ENCODE measurements at places on chromosomes 2 and 18.

DNA sequence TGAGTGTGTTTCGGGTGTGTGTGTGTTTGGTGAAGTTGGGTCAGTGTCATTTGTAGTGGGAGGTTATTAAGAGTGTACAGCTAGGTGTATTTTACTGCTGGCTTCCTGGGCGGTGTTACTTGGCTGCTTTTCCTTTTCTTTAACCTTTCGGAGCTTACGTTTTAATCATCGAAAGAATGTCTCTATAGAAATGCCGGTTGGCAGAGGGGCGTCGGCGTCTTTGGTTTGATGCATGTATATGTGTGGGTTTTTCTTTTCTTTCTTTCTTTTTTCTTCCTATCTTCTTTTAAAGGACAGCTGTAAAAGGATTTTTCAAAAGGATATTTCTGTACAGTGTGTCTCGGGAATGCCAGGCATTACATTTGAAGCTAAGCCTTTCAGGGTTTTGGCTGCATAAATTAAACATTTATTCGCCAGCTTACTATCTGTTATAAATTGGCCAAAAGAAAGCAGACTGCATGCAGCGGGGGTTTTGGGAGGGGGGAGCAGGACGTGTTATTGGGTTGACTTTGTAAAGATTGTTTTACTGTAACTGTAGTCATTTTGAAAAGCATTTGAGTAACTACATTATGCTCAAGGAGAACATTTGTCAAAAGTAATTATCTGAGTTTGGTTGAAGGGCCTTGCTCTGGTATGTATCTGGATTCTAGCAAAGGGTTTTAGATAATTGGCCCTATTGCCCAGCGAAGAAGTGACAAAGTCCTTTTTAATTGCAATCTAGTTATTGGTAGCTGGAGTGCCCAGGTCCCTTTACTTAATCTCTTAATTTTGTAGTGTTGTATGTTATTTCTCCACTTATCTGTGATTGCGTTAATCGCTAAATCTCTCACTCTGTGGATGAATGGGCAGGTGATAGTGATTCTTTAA is 1.6 kb downstream of the ASXL3 start:
- peak; percentile 6 for DNase-seq

DNA sequence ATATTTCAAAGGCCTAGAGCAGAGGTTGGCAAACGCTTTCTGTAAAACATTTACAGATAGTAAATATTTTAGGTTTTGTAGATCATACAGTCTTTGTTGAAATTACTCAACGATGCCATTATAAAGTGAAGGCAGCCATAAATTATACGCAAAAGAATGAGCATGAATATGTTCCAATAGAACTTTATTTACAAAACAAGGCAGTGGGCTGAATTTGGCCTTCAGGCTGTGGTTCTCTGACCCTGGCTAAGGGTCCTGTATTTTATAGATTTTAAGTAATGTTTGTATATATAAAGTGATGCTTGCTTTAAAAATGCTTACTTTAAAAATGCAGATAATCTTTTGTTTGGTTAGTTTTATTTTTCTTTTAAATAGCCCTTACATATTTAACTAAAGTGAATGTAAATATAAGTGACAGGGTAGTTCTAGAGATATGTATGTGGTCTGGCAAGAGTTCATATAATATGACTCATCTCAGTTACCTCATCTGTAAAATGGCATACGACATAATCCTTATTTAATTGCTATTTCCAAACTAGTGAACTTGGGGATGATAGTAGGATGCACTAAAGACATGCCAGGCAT is 51.7 kb upstream of the ATP5MC3 start:
- no peak for DNase-seq

GRCh38 chr2:198337368-198337767 is 533.0 kb downstream of the PLCL1 start:
- no peak for DNase-seq

DNA sequence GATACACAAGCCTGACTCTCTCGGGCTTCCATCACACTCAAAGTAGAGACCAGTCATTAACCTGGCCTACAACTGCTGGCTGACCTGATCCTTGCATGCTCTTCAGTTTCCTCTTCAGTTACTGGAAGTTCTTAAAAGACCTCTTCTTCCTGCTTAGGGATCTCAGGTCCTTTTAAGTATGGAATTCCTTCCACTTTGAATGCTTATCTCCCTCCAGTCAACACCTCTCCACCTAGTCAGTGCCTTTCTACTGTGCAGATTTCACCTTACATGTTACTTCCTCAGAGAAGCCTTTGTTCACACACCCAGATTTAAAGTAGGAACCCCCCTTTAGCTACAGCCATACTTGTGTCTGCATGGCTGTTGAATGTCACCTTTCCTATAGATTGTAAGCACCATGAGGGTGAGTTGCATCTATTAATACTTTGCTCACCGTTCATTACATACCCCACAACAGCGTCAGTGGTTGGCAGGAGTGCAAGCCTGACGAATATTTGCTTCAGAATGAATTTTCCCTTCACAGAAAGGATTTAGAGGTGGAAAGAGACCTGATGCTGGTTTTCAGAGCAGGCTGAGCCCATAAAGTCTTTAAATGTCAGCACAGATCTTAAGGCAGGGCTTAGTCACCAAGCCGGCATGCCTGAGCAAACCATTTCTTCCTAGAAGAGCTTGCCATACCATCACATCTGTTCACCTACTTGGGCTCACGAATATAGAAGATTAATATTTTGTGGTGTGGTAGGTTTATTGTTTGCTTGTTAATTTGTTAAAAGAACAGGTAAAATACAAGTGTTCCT is 90.1 kb downstream of the ACVR1 start:
- DNase-seq: no peak

GRCh38 chr2:177260379-177260778 is 4.1 kb downstream of the NFE2L2 start:
- no peak for DNase-seq

DNA sequence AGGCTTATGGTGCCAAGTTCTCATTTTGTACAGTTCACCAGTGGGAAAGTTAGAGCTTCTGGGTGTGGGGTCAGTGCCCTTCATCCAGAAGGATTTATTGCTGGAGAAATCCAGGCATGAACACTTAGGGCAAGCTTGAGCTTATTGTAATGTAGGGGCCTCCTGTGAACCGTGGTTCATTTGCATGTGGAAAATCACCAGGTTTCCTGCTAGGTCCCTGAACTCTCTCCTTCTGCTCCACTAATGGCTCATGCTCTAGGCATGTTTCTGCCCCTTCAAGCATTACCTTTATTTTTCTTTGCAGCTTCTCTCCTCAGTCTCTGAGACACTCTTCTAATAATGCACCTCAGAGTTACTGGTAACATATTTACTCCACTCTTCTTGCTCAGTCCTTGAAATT is 79.3 kb upstream of the FAM98A start:
- DNase-seq: no peak

DNA sequence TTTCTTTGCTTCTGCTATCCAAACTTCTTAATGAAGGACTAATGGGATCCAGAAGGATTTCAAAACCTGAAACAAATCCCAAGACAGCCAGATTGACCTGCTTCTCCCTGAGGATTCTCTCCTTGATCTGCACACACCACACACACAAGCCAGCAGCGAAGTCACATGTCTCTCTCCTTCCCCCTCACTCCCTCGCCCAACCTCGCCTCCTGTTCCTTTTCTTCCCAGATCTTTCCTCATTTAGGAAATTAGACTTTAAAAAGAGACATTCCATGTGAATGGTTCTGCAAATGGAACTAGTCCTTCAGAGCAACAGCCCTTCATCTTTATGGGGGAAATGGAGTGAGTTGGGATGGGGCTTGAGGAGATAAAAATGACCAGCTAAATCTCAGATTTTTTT is 639.1 kb upstream of the SETBP1 start:
- no peak for DNase-seq

- DNase-seq: no peak
Measured at GRCh38 chr18:48982266-48982665, 31.5 kb upstream of the SMAD7 start.

- no peak for DNase-seq
Measured at GRCh38 chr2:128447538-128447995, 128.9 kb upstream of the HS6ST1 start.

DNA sequence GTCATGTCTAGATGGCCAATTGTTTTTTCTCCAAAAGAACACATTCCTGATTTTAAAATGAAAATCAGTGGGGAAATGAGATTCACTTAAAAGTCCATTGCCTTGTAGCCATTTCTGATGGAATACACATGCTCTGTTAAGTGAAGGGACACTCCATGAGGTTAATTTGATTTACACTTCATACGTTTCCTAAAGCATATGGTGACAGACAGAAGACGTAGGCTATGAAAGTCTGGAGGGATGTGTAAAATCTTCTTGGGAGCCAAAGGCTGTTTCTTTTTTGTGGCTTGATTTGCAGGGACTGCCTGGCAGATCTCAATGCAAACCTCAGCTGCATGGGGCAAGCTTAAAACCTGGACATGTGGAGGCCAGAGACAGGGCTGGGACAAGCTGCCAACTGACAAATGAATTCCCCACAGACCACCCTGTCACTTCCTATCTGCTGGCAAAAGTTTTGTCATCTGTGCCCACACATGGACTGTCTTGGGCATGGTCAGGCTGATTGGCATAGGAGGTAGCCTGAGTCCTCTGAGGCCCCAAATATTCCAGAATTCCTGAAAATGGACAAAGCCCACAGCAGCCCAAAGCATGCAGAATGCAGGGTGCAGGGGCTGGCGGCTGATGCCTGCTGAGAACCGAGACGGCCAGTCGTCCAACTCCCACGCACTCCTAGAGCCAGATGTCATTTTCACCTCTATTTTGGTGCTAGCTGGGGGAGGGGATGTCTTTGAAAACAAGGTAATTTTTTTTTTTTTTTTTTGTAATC is 73.9 kb downstream of the SDC1 start:
- no peak for DNase-seq

GRCh38 chr2:25867396-25868003 is 10.8 kb downstream of the ASXL2 start:
- no peak for DNase-seq

DNA sequence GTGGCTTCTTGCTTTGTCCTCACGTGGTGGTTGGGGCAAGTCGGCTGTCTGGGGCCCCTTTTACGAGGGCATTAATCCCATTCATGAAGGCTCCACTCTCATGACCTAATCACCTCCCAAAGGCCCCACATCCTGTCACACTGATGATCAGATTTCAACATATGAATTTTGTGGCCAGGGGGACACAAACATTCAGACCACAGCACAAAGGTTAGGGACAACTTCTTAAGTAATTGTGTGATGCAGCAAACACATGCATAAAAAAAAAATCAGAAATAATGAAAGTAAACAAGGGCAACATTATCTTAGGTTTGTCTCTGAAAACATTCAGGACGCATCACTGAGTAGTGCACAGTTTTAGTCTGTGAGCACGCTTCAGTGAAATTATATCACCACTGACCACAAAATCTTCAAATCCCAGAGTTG is 54.2 kb upstream of the FRZB start:
- DNase-seq: no peak

- no peak for DNase-seq
Measured at GRCh38 chr2:62410926-62411456, 95.0 kb downstream of the TMEM17 start.

DNA sequence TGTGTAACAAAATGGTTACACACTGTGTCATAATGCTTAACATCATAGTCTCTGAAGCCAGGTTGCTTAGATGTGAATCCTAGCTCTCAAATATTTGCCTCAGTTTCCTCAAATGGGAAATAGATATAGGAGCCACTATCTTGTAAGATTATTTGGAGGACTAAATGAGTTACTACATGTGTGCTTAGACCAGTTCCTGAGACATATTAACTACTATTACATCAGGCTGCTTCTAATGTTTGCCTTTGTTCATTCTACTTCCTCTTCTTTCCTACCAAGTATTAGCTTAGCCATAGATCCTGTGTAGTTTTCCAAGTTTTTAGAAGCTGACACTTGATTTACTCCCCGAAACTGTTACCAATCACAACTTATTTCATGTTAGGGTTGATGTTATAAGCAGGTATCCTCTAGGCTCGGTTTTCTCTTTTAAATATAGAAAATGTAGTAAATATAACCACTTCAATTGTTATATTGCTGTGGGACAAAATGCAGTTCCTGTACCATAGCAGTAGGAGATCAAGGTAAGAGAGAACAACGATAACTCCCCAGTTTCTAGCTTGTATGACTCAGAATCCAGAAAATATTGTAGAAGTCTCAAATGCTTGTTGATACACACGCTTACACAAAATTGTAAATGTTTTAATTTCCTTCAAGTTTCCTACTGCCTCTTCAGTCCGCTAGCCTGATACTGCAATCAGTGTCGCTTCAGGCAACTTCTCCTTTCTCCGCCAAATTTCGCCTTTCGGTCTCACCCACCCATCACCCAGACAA is 751 bp upstream of the DNAJC10 start:
- DNase-seq: no peak

GRCh38 chr2:70923378-70924015 is 12.2 kb upstream of the ATP6V1B1 start:
- DNase-seq: no peak

DNA sequence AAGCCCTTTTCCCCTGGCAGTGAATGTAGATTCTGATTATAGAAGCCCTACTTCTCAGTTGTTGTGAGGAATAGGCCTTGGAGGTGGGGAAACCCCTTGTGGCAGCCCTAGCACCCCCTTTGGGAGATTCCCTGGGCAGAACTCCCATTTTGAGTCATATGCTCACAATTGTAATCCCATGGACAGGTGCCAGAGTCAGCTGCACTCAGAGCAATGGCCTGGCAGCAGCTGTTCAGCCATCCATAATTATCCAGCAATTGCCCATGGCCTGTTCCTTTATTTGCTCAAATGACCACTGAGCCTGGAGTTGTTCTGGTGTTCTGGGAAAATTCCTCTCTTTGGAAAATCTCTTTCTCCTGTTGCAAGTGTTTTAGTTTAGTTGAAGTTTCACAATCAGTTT is 71.7 kb downstream of the PTRHD1 start:
- peak; percentile 44 for DNase-seq

GRCh38 chr18:27520401-27520800 is 335.3 kb upstream of the CHST9 start:
- no peak for DNase-seq

GRCh38 chr2:212905640-212906201 is 245.7 kb downstream of the IKZF2 start:
- no peak for DNase-seq

DNA sequence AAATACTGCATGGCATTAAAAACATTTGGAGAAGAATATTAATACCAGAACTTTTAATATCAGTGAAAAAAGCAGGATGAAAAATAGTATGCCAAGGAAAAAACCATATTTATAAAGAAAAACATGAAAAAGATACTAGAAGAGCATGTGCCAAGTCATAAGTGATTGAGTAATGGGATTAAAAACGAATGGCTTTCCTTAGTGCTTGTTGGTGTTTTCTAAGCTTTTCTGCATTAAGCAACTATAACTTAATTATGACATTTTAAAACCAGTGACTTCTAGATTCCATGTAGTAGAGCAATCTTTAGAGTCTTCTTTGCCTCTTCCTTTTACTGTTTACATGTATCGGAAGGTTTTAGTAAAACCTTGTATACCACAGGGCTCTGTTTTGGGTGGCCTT is 6.6 kb downstream of the MAPRE3 start:
- DNase-seq: no peak

- no peak for DNase-seq
Measured at GRCh38 chr2:30222636-30223360, 8.5 kb upstream of the LBH start.

DNA sequence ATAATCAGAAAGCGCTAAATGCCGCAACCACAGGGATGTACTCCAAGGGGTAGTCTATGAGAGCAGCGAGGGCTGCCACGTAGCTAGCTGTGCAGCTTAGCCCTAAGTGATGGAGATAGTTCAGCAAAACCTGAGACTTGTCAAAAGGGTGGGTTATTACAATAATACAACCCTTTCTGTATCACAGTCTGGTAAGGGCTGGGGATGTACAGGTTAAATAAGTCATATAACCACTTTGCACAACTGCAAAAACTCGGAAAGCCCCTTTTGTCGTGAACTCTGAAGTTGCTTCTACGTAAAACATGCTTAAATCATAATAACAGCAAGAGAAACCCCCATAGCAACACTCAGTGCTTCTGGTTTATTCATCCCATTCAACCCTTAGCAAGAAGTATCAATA is 598.8 kb downstream of the SUCLG1 start:
- DNase-seq: no peak
